CD4-positive, alpha-beta T cell treated with Interferon alpha-2 for 1 hour (primary cell): ENCODE measurements at places on chromosomes 3 and 15.

DNA sequence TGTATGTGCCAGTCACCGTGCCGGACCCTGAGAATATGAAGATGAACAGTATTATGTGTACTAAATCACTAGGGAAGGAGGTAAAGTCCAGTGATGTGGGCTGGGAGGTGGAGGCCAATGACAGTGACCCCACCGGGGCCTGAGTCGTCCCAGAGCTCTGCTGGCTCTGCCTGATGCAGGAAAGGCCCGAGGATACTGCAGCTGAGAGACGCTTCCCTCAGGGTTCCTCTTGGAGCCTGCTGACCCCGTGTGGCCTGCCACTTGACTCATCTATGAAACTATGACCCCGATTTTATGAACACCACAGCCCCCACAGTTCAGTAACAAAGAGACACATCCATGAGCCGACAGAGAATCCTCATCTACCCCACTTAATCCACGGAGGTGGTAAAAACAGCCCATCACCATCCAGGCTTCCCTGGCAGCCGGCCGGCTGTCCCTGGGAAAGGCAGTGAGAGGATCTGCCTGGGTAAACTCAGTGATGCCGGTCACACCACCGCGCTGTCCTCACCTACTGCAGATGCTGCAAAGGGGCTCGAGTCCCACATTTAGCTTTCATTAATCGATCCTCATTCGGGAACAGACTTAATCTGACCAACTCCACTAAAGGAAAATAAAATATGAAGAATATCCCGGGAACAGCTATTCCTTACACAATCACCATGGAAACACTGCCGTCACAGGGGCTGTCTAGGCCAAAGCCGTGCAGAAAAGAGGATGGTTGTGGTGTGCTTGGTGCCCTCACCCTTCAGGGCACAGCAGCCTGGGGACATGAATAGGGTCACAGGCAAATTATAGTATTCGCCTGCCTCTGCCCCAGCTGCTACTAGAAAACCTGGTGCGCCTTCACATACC is 82.9 kb downstream of the ARRDC4 start:
- DNase-seq = no peak

DNA sequence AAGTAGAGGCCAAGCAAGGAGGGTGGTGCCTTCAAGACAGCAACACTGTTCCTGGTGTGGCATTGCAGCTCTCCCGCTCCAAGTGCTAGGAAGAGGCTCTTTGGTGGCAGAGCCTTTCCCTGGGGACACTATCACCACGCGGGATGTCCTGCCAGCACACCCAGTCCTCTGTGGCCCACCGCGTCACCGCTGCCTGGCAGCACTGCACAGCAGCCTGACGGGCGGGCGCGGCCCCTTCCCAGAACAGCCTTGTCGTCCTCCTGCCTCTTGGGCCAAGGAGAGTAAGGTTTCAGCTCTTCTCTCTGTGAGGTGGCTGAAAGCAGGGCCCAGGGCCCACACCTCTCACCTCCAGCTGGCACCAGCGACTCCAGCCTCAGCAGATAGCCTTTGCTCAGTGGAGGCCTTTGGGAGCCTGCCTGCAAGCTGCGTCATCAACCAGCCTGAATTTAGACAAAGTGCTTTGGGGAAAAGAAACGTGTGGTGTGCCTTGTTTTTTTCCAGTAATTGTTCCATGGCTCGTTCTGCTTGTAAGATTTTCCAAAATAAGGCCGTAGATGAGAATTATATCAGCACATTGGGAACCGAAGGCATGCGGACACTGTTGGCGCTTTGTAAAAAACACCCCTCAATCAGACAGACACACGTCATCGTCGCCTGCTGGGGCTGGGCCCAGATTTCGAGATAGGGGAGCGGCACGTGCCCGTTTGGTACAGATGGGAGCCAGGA is 65.0 kb downstream of the AAGAB start:
- DNase-seq = no peak

DNA sequence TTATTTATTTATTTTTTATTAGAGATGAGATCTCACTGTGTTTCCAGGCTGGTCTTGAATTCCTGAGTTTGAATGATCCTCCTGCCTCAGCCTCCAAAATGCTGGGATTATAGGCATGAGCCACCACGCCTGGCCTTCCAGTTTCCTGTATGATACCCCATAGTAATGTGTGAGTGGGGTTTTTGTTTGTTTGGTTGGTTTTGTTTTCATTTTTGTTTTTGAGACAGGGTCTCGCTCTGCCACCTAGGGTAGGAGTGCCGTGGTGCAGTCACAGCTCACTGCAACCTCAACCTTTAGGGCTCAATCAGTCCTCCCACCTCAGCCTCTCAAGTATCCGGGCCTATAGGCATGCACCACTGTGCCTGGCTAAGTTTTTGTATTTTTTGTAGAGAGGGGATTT is 30.9 kb downstream of the GOLM2 start:
- DNase-seq = peak; percentile 10

DNA sequence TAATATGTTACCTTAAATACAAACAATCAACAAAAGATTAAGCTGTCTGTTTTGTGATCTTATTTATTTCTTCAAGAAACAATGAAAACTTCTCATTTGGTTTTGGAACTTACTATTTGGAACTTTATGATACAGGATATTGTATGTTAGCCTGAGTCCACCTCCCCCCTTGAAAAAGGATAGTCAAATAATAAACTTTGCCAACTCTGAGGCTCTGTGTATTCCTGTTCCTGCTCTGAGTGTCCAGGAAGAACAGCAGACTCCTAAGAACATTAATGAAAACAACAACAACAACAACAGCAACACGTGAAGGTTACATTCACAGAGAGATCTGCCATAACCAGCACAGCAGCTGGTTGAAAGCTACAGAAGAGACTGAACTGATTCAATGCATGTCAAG is 108.1 kb upstream of the AADACL2 start:
- DNase-seq = no peak

DNA sequence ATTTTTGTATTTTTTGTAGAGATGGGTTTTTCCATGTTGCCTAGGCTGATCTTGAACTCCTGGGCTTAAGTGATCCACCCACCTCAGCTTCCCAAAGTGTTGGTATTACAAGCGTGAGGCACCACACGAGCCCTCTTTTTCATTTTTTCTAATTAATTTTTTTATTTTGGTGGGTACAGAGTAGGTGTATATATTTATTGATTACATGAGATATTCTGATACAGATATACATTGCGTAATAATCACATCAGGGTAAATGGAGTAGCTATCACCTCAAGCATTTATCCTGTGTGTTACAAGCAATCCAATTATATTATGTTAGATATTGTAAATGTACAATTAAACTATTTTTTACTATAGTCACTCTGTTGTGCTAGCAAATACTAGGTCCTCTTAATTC is 66.1 kb downstream of the WDR49 start:
- no peak for DNase-seq

GRCh38 chr15:41999290-42000285 is 21.3 kb downstream of the PLA2G4E start:
- no peak for DNase-seq

DNA sequence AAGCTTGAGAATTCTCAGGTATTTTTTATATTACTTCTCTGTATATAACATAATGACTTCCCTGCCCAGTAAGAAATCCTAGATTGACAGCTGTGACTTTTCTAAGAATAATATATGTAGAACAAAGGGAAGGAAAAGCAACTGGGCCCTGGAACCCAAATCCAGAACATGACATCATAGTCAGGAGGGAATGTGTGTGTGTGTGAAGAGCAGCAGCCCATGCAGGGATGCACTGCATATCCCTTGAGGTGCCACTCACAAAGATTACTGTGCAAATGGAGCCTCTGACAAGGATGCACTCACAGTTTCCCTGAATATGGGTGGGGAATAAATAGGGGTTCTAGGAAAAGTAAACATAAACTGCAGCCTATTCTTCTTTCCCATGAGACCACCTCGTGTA is 279.5 kb downstream of the NEK10 start:
- no peak for DNase-seq

DNA sequence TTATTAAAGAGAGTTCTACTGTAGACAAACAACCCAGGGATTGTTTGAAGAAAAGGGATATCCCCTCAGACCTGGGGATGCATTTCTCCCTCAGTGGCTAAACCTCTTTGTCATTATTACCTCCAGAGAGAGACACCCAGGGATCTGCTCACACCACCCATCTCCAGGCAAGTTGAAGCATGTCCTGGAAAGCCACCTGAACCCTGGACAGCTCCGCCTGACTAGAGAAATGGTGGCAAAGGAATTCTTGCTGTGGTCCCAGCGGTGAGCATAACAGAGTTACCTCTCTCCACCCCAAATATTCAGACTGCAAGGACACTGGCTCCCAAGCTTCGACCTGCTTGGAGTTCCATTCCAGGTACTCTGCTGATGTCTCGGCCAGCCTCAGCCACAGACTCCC is 320.2 kb downstream of the RORA start:
- DNase-seq = no peak

GRCh38 chr3:172751175-172751704 is 714 bp downstream of the ECT2 start:
- DNase-seq = peak; percentile 12

DNA sequence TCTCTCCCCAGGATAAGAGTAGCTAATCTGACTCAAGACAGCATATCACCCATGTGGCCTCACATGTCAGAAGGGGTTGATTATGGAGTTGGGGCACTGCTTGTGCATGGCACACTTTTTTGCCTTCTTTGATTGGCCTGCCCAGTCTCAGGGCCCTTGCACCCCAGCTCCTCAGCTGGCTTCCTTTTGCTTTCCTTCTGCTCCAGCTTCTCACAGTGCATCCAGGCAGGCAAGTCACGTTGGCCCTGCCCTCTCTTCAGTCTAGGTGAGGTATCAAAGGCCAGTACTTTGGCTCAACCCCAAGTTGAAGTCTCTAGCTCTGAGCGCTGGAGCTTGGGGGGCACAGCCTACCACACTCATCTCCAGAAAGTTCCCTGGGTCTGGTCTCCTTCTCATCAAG is 42.2 kb downstream of the NGRN start:
- DNase-seq = no peak

DNA sequence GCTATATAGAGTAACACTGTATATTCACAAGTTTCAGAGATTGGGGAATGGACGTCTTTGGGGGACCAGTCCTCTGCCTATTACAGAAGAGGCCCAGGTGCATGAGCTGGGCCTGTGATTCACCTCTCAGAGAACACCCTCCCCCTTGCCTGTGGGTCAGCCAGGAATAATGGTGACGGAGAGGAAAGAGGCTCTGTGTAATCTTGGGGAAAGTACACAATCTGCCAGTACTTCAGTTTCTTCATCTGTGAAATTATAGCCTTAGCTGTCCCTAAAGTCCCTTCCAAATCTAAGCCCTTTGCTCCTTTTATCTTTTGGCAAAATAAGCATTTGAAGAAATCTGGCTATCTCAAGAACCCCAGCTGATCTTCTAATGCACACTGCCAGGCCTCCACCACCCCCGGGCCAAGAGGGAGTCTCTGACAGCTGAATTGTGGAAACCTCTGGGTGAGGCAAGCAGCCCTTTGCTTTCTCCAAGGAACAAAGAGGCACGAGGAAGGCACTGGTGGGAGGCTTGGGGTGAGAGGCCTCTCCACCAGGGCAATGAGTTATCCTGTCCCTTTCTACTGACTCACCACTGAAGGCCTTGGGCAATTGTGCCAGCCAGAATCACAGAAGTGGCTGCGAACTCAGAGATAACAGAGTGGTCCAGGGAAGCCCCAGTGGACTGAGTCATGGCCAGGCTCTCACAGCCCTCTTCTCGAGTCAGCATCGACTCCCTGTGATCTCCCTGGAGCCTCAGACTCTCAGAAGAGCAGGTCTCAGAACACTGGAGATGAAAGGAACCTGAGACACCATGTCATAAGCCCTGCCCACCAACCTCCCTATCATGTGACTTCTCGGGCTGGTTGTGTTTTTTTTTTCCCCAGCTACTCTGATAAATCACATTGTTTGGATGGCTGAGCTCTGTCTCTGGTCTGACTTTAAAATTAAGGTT is 31.8 kb downstream of the CCNL1 start:
- peak; percentile 74 for DNase-seq

- no peak for DNase-seq
Observed at GRCh38 chr3:30407651-30408050, 198.8 kb upstream of the TGFBR2 start.

DNA sequence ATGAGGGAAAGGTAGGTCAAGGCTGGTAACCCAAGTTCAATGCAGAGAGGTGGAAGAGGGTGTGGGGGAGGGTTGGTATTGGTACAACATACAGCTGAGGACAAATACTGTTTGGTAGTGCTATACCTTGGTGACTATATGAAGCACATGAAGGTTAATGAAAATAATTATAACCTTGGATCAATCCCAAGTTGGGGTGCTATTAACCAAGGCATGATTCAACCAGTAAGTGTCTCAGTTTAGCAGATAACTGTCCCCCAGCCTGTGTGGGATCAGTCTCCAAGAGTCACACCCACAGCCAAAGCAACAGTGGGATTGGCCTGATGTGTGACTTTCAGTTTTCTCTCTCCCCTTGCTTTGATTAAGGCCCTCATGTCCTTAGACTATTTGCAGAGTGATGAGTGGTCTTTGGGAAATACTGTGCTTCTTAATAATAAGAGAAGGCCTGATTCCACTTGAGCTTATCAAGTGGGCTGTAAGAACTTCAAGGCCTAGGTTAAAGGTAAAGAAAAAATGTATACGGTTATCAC is 80.8 kb downstream of the EOMES start:
- no peak for DNase-seq

GRCh38 chr3:28853830-28854229 is 427.0 kb upstream of the RBMS3 start:
- no peak for DNase-seq

DNA sequence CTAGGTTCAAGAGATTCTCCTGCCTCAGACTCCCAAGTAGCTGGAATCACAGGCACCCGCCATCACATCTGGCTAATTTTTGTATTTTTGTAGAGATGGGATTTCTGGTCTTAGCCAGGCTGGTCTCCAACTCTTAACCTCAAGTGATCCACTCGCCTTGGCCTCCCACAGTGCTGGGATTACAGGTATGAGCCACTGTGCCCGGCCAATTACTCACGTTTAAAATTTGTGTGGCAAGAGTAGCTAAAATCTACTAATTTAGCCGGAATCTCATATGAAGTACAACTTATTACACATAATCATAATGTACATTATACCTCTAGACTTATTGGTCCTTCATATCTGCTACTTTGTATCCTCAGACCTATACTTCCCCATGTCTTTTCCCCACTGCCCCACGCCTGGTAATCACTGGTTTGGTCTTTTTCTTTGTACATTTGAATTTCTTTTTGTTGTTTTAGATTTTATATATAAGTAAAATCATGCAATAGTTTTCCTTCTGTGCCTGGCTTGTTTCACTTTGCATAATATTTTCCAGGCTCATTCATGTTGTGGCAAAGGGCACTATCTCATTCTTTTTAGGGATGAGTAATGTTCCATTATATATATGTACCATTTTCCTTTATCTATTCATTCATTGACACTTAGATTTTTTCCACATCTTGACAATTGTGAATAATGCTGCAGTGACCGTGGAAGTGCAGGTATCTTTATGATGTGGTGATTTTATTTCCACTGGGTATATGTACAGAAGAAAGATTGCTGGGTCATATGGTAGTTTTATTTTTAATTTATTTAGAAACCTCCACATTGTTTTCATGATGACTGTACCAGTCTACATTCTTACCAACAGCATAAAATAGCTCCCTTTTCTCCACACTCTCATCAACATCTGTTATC is 605.0 kb upstream of the CBLB start:
- no peak for DNase-seq

- no peak for DNase-seq
Observed at GRCh38 chr15:50176869-50177268, 5.1 kb upstream of the SLC27A2 start.
